CD4-positive, alpha-beta T cell treated with Interleukin-12 subunit alpha and Interleukin-12 subunit beta, for 1 hour (primary cell): ENCODE measurements at places on chromosomes 11 and 22.

- no peak for DNase-seq
These were observed 46.1 kb upstream of the ETS1 start for GRCh38 chr11:128633384-128633965.

GRCh38 chr11:36744375-36745168 is 146.5 kb upstream of the RAG2 start:
- DNase-seq = peak; percentile 50

DNA sequence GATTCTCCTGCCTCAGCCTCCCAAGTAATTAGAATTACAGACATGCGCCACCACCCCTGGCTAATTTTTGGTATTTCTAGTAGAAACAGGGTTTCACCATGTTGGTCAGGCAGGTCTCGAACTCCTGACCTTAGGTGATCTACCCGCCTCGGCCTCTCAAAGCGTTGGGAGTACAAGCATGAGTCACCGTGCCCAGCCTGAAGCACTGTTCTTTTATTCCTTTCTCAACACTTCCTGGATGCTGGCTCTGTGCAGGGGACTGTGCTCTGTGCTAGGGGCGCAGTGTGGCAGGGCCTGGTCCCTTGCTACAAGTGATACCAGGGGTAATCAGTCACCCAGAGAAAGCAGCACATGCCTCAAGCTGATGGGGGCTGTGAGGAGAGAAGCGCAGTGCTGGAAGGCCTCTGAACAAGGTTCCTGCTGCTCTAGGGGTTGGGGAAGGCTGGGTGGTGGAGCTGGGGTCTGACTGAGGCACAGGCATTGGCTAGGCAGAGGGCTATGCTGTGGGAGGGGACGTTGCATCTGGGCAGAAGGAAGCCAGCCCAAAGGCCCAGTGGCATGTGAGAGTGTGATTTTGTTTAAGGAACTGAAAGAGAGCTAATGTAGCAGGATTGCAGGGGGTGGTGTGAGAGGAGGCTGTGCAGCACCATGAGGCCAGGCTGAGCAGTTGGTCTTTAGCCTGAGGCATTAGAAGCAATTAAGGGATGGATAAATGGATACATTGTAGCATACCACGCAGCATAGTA is 42.5 kb downstream of the CABIN1 start:
- DNase-seq = no peak

- no peak for DNase-seq
These were observed at the start of gene WT1 for GRCh38 chr11:32435511-32435941. Gene WT1, minus strand, starts transcription at chr11:32435539.

- peak; percentile 70 for DNase-seq
These were observed 10.4 kb upstream of the AHNAK start for GRCh38 chr11:62556875-62557631.

DNA sequence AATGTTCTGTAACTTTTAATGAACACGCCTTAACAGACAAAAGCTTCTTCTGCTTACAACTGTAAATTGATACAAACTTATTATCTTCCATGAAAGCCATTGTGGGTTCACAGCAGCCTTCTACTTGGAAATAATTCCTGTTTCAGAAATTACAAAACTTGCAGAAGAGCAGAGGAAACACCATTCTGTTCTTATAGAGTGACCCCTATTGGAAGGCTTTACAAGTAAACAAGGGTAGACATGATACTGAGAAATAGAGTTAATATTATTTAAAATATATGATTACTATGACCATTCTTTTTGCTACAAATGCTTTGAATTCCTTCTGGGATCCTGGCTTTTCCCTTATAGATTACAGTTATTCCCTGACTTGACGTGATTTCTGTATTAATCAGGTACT is 32.4 kb upstream of the KCNA4 start:
- no peak for DNase-seq

- no peak for DNase-seq
These were observed 22.5 kb downstream of the P4HA3 start for GRCh38 chr11:74288911-74289310.

DNA sequence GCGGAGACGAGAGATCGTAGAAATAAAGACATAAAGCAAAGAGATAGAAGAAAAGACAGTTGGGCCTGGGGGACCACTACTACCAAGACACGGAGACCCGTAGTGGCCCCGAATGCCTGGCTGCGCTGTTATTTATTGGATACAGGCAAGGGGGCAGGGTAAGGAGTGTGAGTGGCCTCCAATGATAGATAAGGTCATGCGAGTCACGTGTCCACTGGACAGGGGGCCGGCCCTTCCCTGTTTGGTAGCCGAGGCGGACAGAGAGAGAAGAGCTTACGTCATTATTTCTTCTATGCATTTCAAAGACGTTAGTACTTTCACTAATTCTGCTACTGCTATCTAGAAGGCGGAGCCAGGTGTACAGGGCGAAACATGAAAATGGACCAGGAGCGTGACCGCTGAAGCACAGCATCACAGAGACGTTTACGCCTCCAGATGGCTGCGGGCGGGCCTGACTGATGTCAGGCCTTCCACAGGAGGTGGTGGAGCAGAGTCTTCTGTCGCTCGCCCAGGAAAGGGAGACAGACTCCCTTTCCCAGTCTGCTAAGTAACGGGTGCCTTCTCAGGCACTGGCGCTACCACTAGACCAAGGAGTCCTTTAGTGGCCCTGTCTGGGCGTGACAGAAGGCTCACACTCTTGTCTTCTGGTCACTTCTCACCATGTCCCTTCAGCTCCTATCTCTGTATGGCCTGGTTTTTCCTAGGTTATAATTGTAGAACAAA is 24.8 kb downstream of the PPP6R2 start:
- DNase-seq = no peak

- DNase-seq = no peak
These were observed 2.1 kb downstream of the OR5B21 start for GRCh38 chr11:58505849-58506248.

GRCh38 chr11:17683377-17684161 is 35.8 kb upstream of the MYOD1 start:
- no peak for DNase-seq

DNA sequence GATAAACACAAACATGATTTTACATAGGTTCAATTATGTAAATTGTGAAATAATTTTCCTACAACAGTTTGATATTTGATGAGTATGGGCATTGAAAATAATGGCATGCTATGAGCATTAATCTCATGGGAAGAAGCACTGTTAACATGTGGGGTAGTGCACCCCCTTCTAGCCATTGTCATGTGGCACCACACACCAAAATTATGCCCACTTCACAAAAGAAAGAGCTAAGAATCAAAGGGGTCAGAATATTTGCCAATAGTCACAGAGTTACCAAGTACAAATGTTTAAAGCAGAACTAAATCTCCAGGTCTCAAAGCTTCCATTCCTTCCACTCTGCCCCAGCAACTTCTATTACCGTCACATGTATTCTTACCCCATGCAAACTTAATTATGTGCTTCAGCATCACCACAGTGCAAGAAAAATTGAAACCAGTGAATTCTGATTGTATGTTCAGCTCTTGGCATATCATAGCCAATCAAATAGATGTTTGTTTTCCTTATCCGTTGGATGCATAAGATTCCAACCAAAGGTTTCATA is 1273.8 kb downstream of the FAM181B start:
- no peak for DNase-seq

- DNase-seq = no peak
These were observed 9.0 kb downstream of the TP53AIP1 start for GRCh38 chr11:128933481-128934178.

DNA sequence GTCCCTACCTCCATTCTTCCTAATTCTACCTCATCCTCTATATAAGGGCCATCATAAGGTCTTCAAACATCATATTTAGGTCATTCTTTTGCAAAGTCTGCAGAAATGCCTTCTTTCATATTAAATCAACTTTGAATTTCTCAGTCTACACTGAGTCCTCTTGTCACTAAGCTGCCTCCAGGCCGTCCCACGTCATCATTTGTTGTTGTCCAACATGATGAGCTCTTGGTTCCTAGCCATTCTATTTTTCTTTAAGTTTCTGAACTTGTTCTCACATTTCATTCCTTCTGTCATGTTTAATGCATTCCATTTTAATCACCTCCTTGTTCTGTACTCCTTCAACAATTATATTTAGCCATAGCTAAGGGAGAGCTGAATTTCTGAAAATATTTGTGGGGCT is 59.2 kb upstream of the PGR start:
- no peak for DNase-seq

GRCh38 chr22:43370036-43370435 is 26.9 kb upstream of the SCUBE1 start:
- DNase-seq = no peak

DNA sequence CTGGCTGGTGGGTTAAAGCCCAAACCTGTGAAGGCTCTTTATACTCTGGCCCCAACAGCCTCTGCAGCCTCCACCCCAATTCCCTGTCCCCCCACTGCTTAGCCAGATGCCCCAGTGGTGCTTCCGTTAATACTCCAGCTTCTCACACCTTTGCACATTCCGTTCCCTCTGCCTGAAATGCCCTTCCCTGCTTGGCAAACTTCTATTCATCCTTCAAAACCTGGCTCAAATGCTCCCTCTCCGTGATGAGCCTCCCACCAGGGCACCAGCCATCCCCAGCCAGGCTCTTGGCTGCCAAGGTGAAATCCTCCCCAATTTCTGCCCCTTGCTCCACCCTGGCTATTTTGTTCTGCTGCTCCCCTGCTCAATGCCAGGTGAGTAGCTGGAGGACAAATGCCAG is 12.5 kb upstream of the FADS3 start:
- no peak for DNase-seq

DNA sequence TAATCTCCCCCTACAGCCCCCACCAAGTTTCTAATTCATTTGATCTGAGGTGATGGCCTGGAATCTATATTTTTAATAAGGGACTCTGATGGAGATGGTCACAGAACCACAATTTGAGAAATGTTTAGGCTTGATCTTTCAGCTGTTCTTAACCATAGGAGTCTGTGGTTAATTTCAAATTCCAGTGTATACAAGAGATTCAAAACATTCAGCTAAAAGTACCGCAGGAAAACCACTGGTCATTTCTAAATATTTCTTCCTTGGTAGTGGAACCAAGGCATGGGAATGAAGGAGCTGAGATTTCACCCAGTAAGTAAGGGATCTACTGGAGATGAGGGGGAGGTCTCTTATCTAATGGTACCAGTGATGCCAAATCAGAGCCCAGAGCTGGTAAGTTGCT is 18.3 kb upstream of the GALNT18 start:
- no peak for DNase-seq

GRCh38 chr11:47606731-47607130 is 12.5 kb upstream of the C1QTNF4 start:
- DNase-seq = no peak

DNA sequence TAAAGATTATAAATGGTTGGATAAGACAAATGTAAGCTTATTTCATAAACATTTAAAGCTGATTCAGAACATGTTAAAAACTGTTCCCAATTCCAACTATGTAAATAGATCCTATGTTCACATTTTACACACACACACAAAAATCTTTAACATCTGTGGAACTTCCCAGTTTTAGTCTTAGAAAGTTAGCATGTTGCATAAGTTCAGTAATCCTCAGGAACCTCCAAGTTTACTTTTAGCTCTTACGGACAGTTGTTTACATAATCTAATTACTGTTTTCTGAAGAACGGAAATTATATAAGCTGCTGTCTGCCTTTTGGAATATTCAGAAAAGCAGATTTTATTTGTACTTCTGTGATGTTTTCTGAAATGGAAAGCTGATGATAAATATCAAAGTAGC is 53.3 kb downstream of the PANX1 start:
- no peak for DNase-seq

DNA sequence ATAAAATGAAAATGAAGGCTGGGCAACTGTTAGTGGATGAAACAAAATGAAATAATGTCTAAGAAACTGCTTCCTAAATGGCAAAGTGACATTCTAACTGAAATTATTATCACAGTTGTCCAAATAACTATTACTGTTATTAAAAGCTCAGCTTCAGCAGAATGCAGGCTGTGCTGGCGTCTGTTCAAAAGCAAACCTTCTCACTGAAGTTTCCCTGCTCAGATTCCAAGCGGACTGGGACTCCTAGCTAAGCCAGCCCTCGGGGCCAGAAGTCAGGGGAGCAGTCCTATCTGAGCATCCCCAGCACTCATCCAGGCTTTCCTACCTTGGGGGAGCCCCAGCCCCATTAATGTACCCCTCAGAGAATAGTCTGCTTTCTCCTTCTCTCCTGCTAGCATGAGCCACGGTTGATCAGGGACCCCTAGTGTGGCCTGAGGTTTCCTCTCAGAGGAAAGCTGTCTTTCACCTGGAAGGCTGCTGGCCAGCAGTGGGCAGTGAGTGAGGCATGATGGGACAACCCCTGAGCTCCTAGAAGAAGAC is 1167.3 kb downstream of the TBC1D22A start:
- no peak for DNase-seq

DNA sequence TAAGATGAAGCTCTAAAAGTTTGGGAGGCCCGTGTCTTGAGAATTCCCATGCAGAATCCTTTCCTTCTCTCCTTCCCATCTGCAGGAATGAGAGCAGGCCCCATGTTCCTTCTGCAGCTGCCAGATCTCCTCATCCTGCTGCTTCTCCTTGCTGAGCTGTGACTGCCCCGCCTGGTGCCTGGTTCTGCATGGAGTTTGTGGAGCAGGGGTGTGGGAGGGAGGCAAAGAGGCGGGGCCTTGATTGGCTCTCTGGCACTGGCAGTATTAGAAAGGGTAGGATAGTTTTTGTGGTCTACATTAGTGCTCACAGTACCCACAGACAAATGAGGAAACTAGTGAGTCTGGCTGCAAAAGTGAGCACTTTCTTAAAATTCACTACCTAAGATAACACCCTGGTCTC is 91.1 kb upstream of the CLPB start:
- DNase-seq = no peak

GRCh38 chr11:58227956-58228615 is 632 bp downstream of the OR10Q1 start:
- DNase-seq = no peak

DNA sequence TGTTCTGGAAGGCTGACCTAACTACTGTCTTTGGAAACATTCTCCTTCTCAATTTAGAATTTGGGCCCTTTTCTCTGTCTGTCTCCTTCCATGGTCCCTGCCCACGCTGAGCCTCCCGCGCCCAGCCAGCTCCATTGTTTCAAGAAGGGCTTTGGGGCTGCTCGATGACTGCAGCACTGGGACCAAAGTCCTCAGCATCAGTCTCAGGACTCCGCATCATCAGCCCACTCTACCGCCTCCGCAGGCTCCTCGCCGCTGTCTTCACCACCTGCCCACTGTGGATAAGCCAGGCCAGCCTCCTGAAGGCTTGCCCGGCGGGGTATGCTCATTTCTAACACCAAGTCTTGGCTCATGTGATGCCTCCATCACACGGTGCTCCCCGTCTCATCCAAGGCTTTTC is 81.3 kb downstream of the ZBTB16 start:
- no peak for DNase-seq

GRCh38 chr11:110737593-110737992 is 25.4 kb upstream of the ARHGAP20 start:
- DNase-seq = no peak

DNA sequence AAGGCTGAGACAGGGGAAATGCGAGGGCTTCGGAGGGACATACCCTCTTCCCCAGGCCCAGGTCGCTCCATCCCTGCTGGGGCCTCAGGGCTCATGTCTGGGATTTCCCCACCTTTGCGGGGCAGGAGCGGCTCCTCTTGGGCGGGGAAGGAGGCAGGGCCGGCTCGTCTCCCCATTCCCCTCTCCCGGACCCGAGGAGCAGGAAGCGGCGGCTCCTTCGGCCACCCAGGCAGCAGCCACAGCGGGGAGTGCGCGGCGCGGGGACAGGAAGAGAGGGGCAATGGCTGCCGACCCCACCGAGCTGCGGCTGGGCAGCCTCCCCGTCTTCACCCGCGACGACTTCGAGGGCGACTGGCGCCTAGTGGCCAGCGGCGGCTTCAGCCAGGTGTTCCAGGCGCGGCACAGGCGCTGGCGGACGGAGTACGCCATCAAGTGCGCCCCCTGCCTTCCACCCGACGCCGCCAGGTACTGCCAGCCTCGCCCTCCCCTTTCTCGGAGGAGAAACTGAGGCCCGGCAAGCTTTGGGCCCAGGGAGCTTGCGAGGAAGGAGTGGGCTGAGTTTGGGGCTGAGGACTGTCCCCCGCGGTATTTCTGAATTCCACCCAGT is at the start of gene ANKK1:
Gene ANKK1, plus strand, starts transcription at position 175 of the 607 bp plus-strand sequence. Its CDS starts 106 bp downstream, at position 281.
- DNase-seq = no peak
